ENCODE measurements at places on chromosomes 12 and 14.

DNA sequence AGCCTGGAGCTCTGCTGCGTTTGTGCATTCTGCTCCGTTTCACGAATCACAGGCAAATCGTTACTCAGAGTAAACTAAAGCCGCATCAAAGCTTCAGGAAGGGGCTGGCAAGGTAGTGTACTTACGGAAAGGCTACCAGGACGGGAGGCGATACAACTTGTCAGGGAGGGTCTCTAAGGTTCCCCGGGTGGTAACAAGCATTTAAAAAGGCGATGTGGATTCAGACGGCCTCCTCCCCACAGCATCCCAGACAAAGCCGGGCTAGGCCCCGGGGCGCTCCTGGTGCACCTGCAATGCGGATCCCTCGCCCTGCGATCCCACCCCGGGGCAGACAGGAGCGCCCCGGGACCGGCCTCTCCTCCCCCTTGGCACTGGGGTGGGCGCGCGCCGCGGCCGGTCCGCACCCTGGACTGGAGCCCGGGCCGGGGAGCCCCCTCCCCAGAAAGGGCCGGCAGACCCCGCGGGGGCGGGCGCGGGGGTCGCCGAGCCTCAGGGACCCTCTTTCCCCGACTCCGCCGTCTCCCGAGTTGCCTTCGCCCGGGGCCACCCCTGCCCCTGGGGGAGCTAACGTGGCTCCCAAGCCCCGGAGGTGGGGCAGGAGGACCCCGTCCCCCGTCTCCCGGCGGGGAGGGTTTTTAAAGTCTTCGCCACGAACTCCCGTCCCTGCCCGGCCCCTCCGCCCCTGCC, 718 bp downstream of the CCDC92 start:
- DNase-seq: peak; percentile 51

GRCh38 chr14:96151242-96151641, 53.4 kb upstream of the BDKRB2 start:
- no peak for DNase-seq

DNA sequence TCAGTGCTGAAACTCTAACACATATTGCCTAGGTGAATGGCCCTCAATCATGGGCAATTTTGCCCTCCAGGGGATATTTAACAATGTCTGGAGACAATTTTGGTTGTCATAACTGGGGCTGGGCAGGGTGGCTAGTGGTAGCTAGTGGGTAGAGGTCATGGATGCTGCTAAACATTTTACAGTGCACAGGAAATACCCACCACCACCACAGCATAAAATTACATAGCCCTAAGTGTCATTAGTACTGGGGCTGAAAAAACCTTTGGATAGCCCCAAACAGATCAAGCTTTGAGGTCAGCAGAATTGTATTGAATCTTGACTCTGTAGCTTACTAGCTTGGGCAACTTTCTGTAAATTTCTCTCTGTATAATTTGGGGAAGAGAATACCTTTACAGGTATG, 758.0 kb downstream of the BCL11B start:
- no peak for DNase-seq

DNA sequence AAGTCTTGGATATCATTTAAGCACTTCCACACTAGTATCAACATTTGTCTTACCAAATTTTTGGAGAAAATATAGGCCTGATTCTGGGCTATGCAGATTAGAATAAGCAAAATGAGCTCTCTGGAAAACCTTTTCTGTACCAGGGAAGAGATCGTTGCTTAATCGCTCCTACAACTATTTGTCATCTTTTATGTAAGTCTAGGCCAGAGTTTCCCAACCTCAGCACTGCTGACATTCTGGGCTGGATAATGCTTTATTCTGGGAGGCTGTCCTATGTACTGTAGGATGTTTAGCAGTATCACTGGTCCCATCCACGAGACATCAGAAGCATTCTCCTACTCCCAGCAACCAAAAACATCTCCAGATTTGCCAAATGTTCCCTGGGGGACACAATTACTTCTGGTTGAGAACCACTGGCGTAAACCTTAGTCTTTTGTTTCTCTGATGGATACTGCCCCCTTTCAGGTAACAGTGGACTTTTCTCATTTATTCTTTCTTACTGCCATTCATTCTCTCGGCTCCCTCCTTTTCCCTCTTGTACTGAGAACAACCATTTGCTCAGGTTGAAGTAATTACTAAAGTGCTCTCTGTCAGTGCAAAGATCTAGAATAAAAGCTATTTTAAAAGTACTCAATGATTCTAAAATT, 316.9 kb upstream of the E2F7 start:
- no peak for DNase-seq

GRCh38 chr14:85037411-85037810, 492.5 kb upstream of the FLRT2 start:
- DNase-seq: no peak

DNA sequence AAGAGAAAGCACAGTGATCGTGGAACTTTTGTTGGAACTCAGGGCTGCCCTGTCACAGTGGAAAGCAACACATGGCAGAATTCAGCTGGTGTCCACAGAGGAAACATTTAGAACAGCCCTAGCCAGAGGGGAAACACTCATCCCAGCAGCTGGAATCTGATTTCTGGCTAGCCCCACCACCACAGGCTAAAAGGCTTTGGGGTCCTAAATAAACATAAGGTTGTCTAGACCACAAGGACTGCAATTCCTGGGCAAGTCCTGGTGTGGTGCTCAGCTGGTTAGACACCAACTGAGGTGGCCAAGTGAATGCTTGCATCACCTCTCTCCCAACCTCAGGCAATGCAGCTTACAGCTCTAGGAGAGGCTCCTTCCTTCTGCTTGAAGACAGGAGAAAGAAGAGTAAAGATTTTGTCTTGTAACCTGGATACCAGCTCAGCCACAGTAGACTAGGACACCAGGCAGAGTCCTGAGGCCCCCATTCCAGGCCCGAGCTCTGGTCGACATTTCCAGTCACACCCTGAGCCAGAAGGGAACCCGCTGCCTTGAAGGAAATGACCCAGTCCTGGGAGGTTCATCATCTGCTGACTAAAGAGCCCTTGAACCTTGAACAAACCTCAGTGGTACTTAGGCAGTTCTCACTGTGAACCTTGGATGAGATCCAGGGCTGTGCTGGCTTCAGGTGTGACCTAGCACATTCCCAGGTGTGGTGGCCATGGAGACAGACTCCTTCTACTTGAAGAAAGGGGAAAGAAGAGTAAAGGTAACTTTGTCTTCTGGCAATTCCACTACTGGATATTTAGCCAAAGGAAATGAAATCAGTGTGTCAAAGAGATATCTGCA, 85.4 kb upstream of the PLXNC1 start:
- no peak for DNase-seq

GRCh38 chr14:64674829-64675228, 29.4 kb upstream of the PLEKHG3 start:
- DNase-seq: no peak

DNA sequence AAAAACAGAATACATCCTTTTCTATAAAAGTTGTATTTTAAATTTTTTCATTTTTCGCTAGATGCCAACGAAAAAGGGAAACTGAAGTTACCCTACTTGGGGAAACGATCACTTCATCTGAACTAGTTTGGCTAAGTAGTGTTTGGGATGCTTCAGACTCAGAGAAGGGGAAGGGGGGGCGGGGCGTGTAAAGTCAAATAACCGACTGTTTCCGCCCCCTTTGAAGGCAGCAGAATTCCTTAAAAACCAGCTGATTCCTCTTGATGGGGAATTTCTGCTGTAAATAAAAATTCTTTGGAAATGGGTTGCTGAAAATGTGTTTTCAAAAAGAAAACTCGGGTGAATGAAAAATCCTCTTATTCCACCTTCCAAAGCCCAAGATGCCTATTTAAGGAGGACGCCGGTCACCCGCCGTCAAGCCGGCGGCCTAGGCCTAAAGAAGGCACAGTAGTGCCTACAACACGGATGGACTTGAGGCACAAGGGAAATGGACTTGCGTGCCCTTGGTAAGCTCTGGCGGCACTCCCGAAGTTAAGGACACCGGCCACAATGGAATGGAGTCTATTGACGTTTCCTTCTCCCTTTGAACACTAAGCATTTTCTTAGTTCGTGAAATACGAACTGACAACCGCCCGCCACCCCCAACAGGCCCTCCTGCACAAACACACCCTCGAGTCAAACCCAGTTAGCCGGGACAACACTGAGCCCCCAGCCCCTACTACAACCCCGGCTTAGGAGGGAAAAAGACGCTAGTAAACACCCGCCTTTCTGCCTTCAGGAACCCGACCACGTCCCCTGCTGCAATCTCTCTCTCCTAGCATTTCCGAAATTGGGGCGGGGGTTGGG, 1.9 kb downstream of the ATXN2 start:
- peak; percentile 19 for DNase-seq

- no peak for DNase-seq
Measured at GRCh38 chr12:19643635-19644034, 204.3 kb downstream of the AEBP2 start.

- DNase-seq: no peak
Measured at GRCh38 chr14:105100910-105101309, 35.7 kb upstream of the GPR132 start.

DNA sequence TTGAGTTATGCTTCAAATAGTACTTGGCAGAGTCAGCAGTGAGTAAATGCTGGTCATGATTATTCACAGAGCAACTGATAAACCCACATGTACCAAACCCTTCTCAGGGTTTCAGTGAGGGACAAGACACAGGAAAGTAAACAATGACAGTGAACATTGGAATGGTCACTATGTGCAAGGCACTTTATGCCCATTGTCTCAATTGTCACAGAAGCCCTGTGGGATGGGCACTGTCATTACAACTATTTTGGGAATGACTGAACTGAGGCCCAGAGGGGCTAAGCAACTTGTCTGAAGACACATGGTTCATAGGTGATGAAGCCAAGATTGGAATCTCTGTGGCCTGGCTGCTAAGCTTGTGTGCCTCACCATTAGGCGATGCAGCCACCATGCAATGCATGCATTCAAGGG, 238.5 kb downstream of the RBM19 start:
- DNase-seq: no peak

DNA sequence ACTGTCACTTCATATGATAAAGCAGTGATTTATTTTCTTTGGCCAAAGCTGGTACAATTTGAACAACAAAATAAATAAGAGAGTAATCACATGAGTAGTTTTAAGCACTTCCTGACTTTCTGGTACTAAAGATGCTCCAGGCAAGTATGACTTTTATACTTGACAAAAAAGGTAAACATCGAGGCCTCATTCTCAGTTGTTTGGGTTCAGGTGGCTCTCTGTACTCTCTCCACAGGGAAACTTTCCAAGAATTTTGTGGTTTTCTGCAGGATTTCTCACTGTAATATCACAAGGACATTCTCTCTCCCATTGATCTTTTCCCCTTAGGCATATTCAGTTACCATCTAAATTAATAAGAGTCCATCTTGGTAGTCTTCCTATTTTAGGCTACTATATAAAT, 26.6 kb upstream of the KCNC2 start:
- no peak for DNase-seq

- no peak for DNase-seq
Measured at GRCh38 chr14:27370775-27371174, 772.9 kb upstream of the NOVA1 start.

DNA sequence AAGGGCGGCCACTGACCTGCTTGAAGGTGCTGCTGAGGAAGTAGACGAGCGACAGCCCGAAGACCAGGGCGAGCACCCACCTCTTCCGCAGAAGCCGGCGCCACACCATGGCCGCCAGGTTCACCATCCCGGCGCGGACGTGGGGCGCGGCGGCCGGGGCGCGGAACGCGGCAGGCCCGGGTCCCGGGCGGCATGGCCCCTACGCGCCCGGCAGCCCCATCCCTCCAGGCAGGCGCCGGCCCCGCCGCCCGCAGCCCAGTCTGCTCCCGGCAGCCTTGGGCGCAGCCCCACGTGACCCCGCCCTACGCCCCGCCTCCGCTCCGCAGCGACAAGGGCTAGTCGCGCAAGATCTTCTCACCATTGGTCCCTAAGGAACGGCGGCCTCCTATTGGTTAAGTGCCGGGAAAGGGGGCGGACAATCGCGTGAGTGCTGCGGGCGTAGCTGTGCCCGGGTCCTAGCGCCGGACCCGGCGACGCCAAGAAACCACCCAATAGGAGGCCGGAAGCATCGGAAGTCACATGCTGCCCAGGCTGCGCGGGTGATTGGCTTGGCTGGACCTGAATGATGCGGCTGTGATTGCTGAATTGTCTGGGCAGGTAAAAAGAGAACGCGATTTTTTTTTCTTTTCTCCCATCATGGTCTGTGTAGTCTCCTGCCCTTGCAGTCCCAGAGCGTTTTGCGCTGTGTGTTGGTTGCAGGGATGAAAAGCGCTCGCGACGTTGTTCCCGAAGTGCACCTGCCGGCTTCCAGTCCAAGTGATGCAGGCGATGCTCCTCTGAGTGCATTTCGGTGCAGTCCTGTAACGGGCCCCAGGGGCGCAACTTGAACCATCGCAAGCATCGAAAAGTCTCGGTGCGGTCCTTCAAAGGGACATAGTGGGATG, at the start of the genes RNFT2 and SPRING1:
TSS of gene RNFT2 (plus strand) at position 542 of the 884 bp plus-strand sequence. CDS start 2,183 bp downstream, outside the sequence.
TSS of gene SPRING1 (minus strand) at position 296 of the 884 bp plus-strand sequence. CDS start at position 127, 169 bp downstream.
- DNase-seq: peak; percentile 100

DNA sequence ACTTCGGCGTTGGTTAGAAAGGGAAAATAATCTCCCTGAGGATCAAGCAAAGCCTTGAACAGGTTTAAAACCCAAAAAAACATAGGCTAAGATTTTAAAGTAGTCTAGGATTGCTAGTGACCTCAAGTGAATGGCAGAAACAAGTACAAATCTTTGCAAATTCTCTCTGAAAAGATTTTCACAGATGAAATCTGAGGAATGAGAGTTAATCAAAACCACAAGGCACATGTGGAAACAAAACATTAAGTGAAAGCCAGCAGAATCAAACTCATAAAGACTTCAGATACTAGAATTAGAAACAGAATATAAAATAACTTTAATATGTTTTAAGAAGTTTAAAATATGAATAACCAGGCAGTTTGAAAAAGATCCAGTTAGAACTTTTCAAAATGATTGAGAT, 52.2 kb upstream of the CFL2 start:
- no peak for DNase-seq

- no peak for DNase-seq
Measured at GRCh38 chr12:25521625-25522256, 31.3 kb downstream of the LMNTD1 start.

GRCh38 chr14:25461780-25462179, 411.8 kb upstream of the STXBP6 start:
- no peak for DNase-seq

DNA sequence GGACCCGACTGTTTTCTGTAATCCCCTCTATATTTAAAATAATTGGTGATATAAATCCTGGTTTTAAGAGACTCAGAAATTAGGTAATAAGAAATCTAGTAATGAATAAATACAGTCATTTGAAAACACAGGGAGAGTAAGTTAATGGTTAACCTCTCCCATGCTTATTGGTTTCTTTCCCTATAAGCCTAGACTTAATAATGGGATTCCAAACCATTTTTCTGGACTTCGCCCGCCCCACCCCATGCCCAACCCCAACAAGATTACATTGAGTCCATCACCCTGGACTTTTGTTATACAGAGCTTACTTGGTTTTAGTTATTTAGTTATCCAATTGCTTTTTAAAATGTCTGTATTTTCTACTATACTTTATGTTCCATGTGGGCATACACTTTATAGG, 98.7 kb downstream of the WIF1 start:
- no peak for DNase-seq

DNA sequence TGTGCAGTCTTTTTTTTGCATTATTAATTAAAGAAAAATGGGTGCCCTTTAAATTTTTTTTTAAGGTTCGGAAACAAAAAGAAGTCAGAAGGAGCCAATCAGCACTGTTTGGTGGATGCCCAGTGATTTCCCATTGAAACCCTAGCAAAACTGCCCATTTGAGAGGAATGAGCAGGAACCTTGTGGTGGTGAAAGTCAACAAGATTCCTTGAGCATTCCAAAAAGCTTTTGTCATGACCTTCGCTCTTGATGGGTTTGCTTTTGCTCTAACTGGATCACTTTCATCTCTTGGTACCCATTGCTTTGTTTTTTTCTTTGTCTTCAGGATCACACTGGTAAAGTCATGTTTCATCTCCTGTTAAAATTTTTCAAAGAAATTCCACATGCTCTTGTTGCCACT, 54.1 kb downstream of the ADIPOR2 start:
- DNase-seq: no peak
